ENCODE measurements at places on chromosomes 13 and 19.

DNA sequence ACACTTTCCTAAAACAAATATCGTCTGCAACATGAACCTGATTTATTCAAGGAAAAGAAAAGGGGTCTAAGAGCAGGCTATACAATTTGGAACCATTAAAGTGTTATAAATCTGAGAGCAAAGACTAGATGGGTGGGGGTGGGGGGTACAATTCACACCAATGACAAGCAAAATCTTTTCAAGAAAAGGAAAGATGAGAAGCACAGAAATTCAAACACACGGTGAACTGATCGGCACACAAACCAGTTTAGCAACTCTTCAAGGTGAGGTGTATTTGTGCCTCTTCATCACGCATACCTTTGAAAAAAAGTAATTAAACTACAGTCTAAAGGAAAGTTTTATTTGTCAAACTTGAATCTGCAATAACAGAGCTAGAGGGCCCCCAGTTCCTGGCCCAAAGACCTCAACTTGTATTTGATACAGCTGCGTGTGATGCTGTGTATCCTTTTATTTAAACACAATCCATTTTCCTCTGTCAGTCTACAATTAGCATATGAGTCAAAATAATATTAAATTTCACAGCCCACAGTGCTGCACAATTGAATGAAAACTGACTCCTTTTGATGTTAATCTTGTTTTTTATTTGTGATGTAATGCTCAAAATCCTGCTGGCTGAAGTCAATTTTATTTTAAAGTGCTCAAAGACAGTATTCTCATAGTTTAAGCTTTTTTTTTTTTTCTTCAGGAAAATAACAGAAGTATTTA is 14.2 kb downstream of the EFNB2 start:
- DNase-seq = no peak

GRCh38 chr19:3759482-3760254 is 1.8 kb downstream of the APBA3 start:
- no peak for DNase-seq

- no peak for DNase-seq
Observed at GRCh38 chr19:33797802-33798671, 1.4 kb downstream of the KCTD15 start.

DNA sequence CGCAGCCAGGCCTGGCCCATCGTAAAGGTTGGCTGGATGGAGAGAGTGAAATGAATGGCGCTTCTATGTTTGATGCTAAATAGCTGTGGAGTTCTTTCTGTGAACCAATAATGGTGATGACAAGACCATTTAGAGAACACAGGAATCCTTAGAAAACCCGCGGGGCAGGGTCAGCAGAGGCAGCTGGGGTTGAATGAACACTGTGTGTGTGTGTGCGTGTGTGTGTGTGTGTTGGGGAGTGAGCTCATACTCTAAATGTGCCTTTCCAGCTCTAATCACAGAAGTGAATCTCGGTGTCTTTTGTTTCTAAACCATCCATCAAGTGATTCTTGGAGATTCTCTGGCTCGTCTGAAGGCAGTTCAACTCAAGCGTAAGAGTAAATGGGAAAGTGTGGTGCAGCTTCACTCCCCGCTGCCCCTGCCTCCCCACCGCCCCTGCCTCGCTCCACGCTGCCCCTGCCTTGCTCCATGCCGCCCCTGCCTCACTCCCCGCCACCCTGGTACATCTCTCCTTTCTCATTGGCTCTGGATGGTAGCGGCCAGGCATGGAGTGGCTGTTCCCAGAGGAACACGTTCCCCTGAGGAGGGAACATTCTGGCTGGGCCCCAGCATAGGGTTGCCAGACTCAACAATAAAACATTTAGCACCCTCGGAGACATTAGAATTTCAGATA is 21.2 kb downstream of the TMPRSS9 start:
- DNase-seq = no peak

- no peak for DNase-seq
Observed at GRCh38 chr13:49214917-49215376, 5.2 kb upstream of the MLNR start.

- no peak for DNase-seq
Observed at GRCh38 chr13:63156816-63157215, 1741.2 kb upstream of the PCDH20 start.

GRCh38 chr19:47296036-47296435 is 13.6 kb upstream of the C5AR1 start:
- DNase-seq = peak; percentile 52

GRCh38 chr19:37389234-37389633 is 18.3 kb downstream of the ZNF527 start:
- no peak for DNase-seq

DNA sequence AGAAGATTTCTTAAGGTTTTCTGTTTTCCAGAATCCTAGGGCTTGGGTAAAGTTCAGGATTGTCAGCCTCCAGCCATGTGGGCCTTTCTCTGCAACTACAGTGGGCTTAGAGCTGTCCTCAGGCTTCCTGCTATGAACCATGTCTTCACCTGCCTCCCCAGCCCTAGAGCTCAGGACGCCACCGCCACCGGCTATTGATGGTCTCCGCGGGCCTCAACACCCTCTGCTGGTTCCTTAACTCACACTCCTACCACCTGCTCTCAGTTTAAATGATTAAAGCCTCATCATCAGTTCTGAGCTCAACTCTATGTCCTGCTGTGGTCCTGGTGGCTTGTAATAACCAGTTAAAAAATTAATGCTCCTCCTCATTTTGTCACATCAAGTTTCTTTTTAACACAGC is 221.0 kb downstream of the EFNB2 start:
- no peak for DNase-seq

- DNase-seq = no peak
Observed at GRCh38 chr19:50252111-50252886, 48.9 kb downstream of the MYH14 start.

DNA sequence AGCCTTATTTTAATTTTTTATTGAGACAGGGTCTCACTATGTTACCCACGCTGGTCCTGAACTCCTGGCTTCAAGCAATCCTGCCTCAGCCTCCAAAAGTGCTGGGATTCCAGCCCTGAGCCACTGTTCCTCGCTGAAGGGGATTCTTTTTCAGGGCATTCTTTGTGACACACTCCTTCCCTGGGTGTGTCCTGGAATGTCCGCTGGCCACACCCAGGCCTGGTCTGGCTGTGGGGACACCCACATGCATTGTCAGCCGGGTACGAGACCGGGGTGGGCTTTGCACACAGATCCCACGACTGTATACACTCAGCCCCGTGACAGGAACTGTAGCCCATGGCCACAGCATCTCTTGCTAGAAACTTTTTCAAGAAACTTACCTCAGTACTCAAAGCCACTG is 34.4 kb upstream of the GATAD2A start:
- DNase-seq = no peak

DNA sequence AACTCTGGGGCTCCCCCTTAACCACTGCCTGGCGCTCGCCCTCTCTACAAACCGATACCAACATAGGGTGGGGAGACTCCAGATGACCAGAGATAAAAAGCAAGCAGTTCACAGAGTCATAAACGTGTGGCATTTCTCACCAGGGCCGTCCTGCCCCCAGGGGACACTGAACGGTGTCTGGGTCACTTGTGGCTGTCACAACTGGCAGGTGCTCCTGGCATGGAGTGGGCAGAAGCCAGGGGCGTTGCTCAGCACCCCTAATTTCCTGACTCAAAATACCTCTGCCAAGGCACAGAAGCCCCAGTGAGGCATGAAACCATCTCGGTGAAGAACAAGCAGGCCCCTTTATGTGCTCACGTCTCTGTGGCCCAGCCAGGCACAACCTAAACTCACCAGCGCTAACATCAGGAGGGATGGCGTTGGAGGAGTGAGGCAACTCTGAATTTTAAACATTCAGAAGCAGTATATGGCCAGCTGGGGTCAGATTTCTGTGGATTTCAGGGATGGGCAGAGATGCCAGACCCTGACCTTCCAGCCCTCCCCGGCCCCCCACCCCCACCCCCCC is 1.8 kb downstream of the PIP5K1C start:
- DNase-seq = no peak

GRCh38 chr19:50639121-50640112 is at the start of gene SYT3:
Gene SYT3, minus strand, starts transcription at chr19:50639881. Its CDS starts 2,470 bp downstream, at chr19:50637411.
- no peak for DNase-seq

DNA sequence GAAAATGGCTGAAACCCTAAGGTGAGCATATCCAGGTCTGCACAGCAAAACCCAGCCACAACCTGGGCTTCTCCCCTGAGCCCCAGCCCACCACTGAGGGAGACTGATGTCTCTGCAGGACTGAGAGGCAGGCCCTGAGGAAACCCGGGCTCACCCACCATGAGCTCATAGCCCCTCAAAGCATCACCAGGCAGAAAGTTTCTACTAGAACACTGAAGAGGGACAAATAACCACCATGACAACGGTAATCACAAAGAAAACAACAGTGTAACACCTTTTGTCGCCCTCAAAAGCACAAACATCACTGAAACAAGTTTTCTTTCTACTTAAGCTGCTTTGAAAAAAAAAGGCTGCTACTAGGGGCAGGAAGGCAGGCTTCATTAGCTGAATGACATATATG is 29.8 kb downstream of the TSHZ3 start:
- no peak for DNase-seq

GRCh38 chr19:7801020-7801570 is 28.9 kb upstream of the EVI5L start:
- no peak for DNase-seq

- no peak for DNase-seq
Observed at GRCh38 chr19:2048104-2048958, 2.7 kb downstream of the MKNK2 start.

DNA sequence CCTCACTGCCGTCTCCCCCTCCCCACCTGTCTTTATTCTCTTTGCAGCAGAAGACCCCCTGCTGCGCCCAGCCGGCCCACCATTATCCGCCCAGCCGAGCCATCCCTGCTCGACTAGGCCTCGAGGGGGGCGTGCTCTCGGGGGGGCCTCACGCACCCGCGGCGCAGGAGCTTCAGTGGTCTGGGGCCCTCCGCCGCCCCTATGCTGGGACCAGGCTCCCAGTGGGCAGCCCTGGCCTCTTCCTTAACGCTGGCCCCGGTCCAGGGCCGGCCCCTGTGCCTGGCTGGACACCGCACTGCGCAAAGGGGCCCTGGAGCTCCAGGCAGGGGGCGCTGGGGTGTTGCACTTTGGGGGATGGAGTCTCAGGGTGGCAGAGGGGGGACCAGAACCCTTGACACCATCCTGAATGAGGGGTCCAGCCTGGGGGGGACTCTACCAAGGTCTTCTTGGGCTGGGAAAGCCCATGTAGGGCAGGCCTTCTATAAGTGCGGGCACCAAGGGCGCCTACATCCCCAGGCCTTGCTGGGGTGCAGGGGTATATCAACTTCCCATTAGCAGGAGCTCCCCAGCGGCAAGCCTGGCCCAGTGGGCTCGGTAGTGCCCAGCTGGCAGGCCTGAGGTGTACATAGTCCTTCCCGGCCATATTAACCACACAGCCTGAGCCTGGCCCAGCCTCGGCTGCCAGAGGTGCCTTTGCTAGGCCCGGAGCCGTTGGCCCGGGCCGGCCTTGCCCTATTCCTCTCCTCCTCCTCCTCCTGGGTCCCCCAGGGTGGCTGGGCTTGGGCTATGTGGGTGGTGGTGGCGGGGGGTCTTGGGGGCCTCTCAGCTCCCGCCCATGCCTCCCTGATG is 4.9 kb downstream of the TMED1 start:
- no peak for DNase-seq

DNA sequence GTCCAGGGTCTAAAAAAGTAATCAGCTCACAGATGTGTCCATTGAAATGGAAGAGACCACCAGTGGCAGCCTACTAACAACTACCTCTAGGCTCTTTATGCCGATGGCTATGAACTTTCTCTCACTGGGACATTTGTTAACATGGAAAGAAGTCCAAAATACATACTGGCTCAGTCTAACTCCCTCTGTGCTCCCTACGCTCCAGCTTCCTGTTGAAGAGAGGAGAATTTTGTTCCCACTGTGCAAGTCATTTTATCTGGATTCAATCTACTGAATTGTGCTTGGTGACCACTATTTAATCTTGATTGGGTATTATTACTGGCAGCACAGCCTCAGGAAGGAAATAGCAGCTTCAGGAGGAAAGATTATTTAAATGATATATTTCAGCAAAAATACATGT is 128.8 kb upstream of the ARGLU1 start:
- no peak for DNase-seq

DNA sequence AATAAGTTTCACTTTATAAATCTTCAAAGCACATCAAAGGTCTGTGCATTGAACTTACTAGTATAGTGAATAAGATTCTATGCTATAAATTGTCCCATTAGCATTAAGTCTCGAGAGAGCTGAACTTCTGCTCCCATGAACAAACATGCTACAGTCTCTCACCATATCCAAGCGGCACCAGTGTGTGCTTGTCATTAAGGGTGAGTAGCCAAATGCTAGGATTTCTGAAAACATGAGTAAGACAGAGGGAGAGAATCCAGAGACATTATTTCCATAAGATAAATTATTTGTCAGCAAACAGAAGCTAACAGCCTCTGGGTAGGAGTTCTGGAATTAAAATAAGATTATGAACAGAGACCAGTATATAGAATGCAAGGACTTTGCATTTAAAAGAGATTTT is 2882.5 kb downstream of the PCDH9 start:
- DNase-seq = no peak

GRCh38 chr19:16268676-16269319 is 55.8 kb upstream of the KLF2 start:
- DNase-seq = no peak

DNA sequence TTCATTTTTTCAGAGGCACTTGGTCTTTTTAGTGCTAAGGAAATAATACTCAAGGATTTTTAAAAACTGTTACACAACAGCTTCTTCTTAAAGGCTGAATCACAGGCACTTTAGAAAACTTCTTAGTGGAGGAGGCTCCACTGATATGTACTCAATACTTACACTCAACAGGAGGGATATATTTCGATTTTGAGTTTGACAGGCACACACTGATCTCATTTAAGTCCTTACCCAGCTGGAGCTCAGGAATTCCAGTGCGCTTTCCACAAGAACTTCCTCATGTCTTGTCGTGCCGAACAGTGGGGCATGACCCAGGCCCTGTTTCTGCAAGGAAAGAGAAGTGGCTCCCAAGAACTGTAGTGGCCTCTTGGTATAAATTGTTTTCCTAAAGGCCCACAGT is 103.8 kb downstream of the RGCC start:
- DNase-seq = no peak

GRCh38 chr13:65342541-65343337 is 1887.4 kb downstream of the PCDH9 start:
- DNase-seq = no peak

DNA sequence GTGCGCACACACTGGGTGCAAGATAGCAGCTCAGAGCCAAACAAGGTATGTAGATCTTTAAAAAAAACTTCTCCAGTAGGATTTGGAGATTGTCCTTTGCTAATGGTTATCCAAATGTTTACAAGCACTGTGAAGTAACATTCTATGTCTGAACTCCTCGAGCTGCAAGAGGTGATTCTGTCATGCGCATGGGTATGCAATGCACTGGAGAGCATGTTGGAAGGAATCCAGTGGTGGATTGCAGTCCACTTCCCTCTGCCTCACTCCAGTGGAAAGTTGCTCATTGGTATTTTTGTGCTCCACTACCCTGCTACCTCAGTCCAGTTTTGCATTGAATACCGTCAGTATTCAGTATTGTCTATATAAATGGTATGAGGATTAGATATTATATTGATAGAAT is 132.1 kb downstream of the ATP8A2 start:
- no peak for DNase-seq

DNA sequence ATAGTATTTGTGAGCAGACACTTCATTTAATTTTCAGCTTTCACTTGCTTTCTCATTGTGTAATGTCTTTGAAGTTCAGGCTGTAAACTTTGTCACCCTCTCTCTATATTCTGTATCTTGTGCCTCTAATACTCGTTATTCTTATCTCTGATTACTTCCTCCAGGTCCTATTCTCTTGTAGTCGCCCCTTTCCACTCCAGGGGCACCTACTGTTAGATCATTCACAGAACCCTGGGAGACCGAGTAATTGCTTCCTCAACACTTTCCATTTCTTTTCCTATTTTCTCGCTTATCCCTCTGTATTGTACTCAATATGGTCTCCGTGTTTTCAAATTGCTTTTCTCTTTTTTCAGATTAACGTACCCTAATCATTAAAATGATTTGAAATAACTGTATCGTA is 93.9 kb upstream of the TDRD3 start:
- no peak for DNase-seq
